ENCODE measurements at places on chromosomes 16 and 17.

- no peak for DNase-seq
Observed at GRCh38 chr17:81681672-81682071, 1.9 kb downstream of the ARL16 start.

DNA sequence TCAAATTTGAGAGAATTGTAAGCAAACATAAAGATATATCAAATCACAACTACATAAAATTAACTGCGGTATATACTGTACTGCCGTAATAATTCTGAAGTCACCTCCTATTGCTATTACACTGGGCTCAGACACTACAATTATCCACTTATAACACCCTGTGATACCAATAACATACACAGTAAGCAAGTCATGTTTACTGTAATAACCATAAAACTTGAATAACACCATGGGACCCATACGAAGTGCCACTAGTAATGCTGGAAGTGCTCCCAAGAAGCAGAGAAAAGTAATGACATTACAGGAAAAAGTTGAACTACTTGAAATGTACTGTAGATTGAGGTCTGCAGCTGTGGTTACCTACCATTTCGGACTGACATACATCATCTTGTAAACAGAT is 24.0 kb downstream of the CMC2 start:
- no peak for DNase-seq

DNA sequence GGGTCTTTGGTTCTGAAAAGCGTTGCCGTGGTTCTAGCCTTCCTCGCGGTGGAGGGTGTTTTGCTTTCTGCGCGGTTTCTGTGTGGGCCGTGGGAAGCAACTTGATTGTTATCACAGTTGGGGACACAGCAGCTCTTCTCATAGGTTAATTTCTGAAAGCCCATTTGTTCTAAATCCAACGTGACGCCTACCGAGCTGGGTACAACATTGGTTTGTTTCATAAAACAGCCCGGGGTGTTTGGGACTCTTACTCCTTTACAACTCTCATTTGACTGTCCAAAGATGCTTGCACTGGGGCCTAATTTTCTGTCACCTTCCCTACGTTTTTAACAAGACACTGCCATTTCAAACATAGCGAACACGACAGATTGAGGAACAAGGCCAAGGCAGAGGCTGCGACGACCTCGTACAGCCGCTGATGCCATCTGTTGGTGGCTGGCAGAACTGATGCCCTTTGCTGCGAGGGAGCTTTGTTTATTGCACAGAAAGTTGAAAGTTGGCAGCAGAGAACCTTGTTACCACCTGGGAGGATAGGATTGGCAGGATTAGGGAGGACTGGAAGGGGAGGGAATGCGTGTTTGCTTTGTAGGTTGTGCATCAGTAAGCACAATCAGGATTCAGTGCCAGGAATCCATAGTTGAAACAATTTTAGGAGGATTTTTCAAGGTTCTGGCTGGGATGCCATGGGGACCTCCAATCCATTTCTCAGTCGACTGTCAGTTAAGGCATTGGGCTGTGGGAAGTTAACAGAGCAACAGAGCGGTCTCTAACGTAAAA is 98.3 kb downstream of the PITPNC1 start:
- DNase-seq: peak; percentile 86

- no peak for DNase-seq
Observed at GRCh38 chr17:80503031-80503430, 26.6 kb upstream of the NPTX1 start.

- peak; percentile 26 for DNase-seq
Observed at GRCh38 chr17:28612936-28613872, 781 bp downstream of the RSKR start.

GRCh38 chr16:78583441-78583840 is 484.0 kb downstream of the WWOX start:
- DNase-seq: no peak

DNA sequence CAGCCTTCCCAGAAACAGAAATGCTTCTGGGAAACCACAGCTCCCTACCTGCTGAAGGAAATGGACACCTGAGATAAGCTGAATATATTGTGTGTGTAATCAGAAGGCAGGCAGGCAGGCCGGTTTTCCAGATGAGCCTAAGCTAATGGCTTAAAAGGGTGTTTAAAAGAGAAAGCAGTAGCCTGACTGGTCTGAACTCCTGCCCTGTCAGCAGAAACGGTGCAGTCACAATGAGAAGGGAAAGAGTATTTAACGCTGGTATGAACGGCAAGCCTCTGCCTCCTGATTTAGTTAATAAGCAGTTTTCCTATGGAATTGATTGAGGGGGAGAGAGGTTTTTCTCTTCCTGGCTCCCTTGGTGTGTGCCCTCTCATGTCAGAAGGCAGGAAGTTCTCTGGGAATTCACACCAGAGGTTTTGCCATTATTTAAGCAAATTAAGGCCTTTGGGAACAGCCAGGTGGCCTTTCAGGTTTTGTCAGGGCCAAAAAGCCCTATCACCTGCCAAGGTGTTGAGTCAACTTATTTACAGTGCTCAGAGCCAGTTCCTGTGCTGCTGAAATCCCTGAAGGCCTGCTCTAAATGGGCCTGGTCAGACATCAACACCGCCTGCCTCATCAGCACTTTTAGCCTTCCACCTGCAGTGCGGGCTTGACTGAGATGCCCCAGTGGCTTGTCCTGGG is 41.6 kb downstream of the CDH1 start:
- no peak for DNase-seq

DNA sequence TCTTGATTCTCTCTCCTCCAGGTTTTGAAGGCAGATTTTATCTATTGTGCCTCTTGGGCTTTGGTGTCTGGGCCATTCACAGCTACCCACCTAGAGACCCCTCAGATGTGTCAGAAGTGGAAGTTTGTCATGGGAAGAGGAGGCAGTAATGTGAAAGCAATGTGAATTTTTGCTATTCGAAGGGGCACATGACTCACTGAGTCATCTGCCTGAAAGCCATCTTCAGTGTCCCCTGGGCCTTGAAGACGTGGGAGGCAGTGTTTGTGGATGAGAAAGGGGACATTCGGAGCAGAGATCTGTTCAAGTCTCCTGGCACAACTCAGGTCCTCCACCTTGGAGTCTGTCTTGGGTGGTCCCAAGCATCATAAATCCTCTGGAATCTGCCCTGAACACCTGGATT is 530.2 kb downstream of the NPIPA7 start:
- DNase-seq: no peak

DNA sequence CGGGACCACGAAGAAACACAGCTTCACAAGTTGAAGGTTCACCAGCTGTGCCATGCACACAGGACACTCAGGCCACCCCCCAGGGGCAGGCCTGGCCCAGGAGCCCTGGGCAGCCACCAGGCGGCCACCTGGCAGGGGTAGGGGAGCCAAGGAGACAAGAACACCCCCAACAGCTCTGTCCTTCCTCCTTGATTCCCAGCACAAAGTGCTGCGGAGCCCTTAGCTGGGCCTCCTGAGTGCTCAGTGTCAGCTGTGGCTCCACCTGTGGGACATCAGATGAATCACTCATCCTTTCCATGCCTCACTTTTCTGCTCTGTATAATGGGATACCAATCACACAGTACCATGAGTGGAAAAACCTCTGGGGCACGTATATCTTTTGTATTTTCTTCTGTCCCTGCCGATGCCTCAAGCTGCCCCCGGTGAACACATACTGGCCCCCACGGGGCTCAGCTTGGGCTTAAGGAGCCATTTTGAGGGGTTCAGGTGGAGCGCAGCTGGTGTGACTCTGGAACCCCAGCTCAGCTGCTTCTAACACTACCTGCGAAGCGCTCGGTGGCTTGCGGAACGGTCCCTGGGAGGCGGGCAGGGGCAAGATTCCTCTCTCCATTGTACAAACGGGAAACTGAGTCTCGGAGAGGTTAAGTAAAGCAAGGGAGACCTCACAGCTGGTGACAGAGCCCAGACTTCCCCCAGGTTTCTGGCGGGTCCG is 12.0 kb downstream of the GALK1 start:
- no peak for DNase-seq

DNA sequence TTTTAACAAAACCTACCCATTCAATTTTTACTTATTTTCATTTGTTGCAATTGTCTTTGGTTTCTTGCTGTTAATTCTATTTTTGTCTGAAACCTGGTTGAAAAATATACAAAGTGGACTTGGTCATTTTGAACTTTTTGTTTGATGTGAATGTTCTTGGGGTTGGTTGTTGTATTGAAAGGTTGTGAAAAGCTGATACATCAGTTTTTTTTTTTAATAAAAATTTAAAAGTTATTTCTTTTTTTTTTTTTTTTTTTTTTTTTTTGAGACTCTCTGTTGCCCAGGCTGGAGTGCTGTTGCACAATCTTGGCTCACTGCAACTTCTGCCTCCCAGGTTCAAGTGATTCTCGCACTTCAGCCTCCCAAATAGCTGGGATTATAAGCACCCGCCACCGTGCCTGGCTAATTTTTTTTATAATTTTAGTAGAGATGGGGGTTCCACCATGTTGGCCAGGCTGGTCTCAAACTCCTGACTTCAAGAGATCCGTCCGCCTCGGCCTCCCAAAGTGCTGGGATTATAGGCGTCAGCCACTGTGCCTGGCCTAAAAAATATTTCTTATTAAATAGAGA is 28.9 kb downstream of the WIPF2 start:
- no peak for DNase-seq

- no peak for DNase-seq
Observed at GRCh38 chr17:78180508-78180907, 6.3 kb downstream of the TK1 start.

GRCh38 chr17:31393749-31394146 is 2.3 kb downstream of the RAB11FIP4 start:
- DNase-seq: no peak

GRCh38 chr16:25110387-25110947 is 1.1 kb upstream of the LCMT1 start:
- peak; percentile 48 for DNase-seq

DNA sequence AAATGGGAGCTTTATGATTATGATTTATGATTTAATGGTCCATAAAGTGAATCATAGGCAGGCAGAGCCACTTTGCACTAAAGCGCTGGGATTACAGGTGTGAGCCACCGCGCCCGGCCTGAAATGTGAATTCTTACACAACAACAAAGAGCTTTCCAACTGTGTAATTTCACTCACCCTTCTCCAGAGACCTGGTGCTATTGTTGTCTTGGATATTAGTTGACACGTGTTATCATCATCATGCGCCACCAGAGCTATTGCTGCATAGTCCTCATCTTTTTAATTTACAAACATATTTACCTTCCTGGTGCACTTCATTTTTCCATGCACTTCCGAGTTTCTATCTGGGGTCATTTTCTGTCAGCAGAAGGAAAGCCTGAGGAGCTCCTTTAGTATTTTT is 4.8 kb upstream of the UTS2R start:
- no peak for DNase-seq

GRCh38 chr17:2723997-2724783 is 12.6 kb upstream of the CLUH start:
- peak; percentile 9 for DNase-seq

- no peak for DNase-seq
Observed at GRCh38 chr17:57578608-57579225, 166.4 kb downstream of the CCDC182 start.

DNA sequence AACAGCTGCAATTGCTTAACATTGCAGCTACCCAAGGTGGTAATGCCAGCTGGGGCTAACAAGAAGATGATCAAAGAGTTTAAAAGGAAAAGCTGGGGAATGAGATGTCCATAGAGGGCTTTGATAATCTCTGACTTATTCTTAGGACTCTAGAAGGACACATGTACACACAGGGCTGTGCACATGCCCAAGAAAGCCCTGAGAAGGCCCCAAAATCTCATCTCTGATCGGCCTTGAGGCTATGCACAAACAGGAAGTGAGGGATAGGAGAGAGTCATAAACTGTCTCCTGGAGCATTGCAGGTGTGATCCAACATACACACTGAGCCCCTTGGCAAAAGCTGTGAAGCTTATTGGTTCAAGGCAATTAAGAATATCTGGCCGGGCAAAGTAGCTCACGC is 17.2 kb upstream of the RABEP1 start:
- DNase-seq: no peak

- peak; percentile 70 for DNase-seq
Observed at GRCh38 chr17:17313350-17313991, 10.3 kb downstream of the NT5M start.

- peak; percentile 87 for DNase-seq
Observed at GRCh38 chr16:28140788-28141618, 70.8 kb downstream of the XPO6 start.

DNA sequence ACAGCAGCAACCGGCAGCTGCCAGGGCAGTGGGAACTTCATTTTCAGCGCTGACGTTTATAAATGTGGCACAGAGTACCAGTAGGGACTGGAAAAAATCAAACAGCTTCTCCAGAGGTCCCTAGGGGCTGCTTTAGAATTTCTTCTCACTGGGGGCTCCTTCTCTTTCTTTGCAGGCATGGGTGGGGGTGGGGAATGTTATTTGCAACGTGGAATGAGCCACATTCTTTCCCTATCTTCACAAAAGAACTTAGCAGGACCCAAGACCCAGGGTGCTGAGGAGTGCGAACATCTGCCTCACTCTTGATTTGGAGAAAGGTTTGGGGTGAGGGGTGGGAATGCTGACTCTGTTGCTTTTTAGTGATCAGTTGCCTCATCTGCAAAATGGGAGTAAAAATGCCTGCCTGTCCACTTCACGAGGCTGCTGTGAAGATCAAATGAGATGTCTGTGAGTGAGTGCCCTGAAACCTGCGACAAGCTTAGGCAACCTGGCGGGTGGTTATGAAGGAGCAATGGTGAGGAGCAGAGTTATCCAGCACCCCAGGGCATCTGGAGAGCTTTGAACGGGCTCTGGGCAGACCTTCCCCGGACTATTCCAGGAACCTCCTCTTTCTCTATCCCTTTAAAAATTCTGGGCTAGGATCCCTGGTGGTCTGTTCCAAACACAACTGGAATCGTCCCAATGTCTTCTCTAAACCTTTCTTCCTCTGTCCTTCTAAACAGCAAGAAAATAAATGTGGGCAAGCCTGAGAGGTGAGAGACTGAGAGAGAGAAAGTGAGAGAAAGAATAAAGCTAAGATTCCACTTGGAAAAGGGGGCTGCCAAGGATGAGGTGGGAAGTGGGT is 10.7 kb upstream of the PIPOX start:
- no peak for DNase-seq

Measured in stimulated activated naive CD8-positive, alpha-beta T cell treated with anti-CD3 and anti-CD28 coated beads, Interleukin-15, amount 100 ng/mL, for 72 hours (primary cell).